ENCODE measurements at places on chromosomes 3 and 15.

DNA sequence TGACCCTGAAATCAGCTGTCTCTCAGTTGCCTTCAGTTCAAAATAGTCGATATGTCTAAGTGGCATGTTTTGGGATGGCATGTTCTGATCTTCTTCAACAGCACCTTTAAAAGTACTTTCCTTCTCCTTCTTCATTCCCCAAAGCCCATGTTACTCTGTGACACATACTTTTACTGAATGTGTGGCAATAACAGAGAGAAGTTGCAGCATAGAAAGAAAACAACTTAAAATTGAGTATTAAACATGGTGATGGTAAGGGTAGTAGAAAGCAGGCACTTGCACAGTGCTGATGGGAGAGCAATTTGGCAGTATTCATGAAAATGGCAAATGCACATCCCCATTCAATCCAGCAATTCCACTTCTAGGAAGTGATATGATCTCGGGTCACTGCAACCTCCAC is 12.3 kb upstream of the ULK4 start:
- no peak for DNase-seq

- DNase-seq: no peak
These were observed 10.0 kb downstream of the DUOX1 start for GRCh38 chr15:45139770-45140169.

DNA sequence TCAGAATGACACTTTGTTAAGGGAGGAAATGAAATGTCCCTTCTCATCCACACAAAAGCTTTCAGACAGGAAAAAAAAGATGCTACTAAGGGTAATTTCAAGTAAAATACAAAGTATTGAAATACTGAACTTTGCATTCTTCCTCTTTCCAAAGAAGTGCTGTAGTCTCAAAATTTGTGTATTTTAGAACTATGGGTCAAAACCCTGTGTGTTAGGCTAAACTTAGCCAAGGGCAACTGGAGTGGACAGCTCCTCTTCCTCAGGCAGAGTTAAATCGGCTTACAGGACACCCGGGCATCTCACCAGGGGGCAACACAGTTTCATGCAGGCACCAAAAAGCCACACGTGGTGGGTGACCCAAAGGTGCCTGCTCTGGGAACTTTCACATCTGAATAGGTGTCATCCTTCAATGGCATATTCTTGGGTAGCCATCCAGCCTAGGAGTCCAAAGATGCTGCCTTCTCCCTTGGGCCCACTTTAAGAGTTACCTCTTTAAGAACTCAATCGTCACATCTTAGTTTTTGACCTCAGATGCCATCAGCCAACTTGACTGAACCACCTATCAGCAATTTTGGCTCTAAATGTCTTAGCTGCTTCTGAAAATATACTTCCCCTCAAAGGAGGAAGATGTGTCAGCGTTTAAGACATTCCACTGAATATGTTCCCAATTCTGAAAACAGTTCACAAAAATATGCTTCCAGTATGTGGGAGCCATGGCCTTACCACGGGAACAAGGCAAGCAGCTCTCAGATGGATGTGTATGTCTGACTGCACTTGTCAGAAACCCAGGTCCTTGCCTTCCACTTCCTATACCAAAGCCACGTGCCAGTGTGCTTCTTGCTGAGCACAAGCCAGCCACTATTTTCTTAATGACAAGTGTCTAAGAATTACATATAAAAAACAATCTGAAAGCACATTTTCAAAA is 32.2 kb upstream of the MUC13 start:
- no peak for DNase-seq

DNA sequence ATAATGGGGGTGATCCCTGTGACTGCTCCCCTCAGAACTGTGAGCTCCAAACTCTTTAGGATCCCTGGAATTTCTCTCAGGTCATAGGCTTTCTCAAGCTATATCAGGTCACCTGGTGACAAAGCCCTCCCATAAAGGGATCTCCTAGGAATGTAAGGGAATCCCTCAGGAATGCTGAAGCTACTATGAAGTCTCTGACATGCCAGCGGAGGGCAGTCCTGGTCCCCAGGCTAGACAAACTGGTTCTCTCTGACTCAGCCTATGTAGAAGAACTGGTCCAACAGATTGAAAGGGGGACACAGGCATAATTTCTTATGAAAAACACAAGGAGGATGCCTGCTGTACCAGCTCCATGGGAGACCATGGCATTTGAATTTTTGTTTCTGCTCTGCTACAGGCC is 6.7 kb downstream of the LPCAT4 start:
- no peak for DNase-seq

GRCh38 chr3:63654211-63654610 is 1.7 kb downstream of the SNTN start:
- DNase-seq: no peak

DNA sequence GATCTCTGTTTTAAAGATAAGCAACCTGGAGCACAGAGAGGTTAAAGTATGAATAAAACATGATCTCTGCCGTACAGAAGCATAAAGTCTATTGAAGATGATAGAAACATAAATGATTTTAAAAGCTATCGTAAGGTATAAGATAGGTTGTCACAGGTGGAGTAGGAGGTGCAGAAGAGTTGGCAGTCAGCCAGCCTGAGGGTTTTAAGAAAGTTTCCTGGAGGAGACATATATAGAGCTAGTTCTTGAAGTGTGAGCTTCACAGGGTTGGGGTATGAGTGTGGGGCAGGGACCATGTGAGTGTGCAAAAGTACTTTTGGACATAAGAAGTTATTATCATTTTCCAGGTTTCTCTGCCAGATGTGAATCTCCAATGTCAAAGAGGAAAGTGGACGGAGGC is 3.9 kb upstream of the FGF12 start:
- DNase-seq: no peak

GRCh38 chr15:100114100-100114499 is 227.7 kb downstream of the ADAMTS17 start:
- no peak for DNase-seq

GRCh38 chr3:136990826-136991225 is 33.0 kb downstream of the IL20RB start:
- no peak for DNase-seq

DNA sequence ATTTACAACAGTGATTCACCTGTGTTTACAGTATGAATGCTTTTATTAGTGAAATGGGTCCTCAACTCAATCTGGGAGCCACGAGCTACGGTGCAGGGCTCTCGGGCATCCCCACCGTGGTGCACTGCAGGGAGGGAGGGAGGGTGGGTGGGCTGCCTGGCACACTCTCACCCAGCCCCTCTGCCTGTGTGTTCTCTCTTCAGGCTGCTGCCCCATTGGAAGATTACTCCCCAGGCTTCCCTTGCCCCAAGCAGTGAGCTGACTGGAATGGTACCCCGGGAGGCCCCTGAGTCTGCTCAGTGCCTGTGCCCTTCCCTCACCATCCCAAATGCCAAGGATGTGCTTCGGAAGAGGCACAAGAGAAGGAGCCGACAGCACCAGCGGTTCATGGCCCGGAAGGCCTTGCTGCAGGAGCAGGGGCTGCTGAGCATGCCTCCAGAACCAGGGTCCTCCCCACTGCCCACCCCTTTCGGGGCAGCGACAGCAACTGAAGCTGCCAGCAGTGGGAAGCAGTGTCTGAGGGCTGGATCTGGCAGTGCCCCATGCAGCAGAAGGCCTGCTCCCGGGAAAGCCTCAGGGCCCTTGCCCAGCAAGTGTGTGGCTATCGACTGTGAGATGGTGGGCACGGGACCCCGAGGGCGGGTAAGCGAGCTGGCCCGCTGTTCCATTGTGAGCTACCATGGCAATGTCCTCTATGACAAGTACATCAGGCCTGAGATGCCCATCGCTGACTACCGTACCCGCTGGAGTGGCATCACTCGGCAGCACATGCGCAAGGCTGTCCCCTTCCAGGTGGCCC is 5.0 kb downstream of the AEN start:
- no peak for DNase-seq

DNA sequence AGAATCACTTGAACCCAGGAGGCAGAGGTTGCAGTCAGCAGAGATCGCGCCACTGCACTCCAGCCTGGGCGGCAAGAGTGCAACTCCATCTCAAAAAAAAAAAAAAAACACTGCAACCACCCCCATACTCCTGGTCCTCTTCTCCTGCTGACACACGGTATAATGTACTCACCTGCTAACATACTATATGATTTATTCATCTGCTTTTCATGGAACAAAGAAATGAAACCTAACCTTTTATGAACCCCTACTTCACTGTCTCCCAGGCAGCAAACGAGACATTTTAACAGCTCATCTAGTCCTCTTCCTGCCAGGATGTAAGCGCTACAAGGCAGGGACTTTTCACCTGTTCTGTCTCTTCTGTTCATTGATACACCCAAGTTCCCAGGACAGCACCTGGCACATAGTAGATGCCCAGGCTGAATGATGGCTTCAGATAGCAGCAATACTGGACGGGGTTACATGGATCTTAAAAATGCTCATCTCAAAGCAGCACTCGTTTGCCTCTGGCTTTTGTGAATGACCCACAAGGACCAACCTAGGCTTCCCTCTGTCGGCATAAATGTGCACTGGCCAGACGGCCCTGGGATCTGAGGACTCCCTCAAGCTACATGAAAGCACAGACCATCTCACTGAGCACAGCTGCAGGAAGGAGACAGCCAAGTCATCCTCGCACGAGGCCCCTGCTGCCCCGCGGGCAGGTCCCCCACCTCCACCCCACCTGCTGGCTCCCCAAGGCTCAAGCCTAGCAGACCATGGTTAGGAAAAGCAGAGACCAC is 20.3 kb downstream of the XXYLT1 start:
- DNase-seq: no peak

Data from NCI-H1930 (cell line).